ENCODE measurements at places on chromosomes 13 and 19. TPM values are rescaled to one million over a fixed set of nuclear protein-coding genes. Genes with fewer than 3 reads are reported as not detected.

CEACAM7 gene
- not detected for total RNA-seq

DNA sequence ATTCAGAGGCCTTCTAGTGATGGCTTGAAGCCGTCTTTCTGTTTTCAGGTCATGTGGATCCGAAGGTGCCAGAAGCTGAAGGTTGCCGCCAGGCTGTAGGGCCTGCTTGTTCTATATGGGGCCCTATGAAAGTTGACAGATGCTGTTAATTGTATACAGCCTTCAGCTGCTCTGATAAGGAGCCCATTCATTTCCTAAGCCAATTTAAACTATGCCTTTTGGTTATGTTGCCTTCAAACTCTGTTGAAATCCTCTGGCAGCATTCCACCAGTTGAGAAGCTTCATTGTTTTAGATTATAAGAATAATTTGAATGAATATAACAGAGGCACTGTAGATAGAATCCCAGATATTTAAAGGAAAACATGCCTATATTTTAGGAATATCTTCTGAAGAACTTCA lies 34.4 kb downstream of the RAP2A start:
- no peaks in the 10 kb centered on the region for H3K36me3 ChIP-seq
- DNase-seq: no peak
- no peak overlapping the region for H3K27ac ChIP-seq
- no peak overlapping the region for H3K4me3 ChIP-seq

SLC1A6 gene
- not detected for total RNA-seq

SIGLEC8 gene
- total RNA-seq: 0.49 TPM

ACTMAP gene
- 14.4 TPM for total RNA-seq

GRCh38 chr19:15488489-15489226 lies 9.4 kb upstream of the PGLYRP2 start:
- H3K4me3 ChIP-seq: no peak overlapping the region
- no peaks in the 10 kb centered on the region for H3K27me3 ChIP-seq
- DNase-seq: no peak
- H3K36me3 ChIP-seq: no peaks in the 10 kb centered on the region
- H3K4me1 ChIP-seq: no peaks in the 10 kb centered on the region

GRCh38 chr13:110284779-110285484 lies 22.0 kb downstream of the COL4A1 start:
- no peak for DNase-seq
- no peak overlapping the region for H3K27ac ChIP-seq
- no peaks in the 10 kb centered on the region for H3K4me1 ChIP-seq
- peaks cover 7% of the 10 kb centered on the region for H3K27me3 ChIP-seq
- H3K4me3 ChIP-seq: no peak overlapping the region

DNA sequence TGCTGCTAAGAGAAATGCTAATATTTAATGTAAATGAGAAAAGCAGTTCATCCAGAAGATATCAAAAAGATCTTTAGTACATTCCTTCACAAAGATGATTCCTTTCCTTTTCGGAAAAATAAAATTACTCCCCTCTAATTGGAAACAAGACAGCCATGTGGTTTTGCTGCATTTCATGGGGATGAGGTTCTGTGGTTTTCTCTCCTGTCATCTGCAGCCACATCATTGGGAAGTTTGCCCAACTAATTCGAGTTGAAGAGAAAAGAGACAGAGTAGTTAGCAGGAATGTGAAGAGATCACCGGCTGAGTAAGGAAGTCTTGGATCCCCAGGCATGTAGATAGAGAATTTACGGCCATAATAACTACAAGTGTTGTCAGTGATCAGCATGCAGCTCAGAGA lies 122.1 kb downstream of the CYSLTR2 start:
- DNase-seq: no peak
- H3K4me1 ChIP-seq: no peaks in the 10 kb centered on the region
- H3K27me3 ChIP-seq: 0 out of 2 replicates have a peak, but pooled peaks cover 5% of the 10 kb centered on the region
- no peaks in the 10 kb centered on the region for H3K36me3 ChIP-seq

- H3K4me3 ChIP-seq: no peak overlapping the region
- no peak overlapping the region for H3K27ac ChIP-seq
- H3K36me3 ChIP-seq: no peaks in the 10 kb centered on the region
Measured at GRCh38 chr19:13441810-13442512, 64.3 kb downstream of the CACNA1A start.

DNA sequence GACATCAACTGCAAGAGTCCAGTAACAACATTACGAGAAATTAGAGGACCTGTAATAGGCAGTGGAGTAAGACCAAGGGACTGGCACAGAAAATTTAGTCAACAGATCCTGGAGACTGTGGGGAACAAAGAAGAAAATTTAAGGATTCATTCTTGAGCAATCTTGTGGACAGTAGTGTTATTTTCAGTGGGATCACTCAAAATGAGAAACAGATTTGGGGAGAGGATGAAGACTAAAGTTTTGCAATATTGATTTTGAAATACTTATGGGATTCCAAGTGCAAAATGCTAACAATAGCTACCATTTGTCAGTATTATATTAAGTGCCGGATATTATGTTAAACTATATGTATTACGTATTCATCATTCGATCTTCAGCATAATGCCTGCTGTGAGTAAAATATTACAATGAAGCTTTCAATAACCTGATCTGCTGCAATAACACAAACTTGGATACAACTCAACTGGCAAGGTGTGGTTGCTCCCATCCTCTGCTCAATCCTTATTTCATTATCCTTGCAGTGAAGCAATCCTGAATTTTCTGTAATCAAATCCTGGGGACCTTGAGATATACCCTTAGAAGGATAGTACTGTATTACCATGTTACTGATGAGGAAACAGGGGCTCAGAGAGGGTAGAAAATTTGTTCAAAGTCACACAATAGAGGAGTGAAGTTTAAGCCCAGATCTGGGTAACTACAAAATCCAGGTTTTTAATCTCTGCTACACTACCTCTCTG lies 84.2 kb downstream of the SACS start:
- H3K27me3 ChIP-seq: no peaks in the 10 kb centered on the region
- H3K4me1 ChIP-seq: no peaks in the 10 kb centered on the region
- H3K36me3 ChIP-seq: peaks cover 49% of the 10 kb centered on the region
- DNase-seq: no peak

- no peak overlapping the region for H3K4me3 ChIP-seq
- no peak for DNase-seq
- no peak overlapping the region for H3K27ac ChIP-seq
- no peaks in the 10 kb centered on the region for H3K27me3 ChIP-seq
- H3K36me3 ChIP-seq: no peaks in the 10 kb centered on the region
Measured at GRCh38 chr13:109157275-109157674, 527.9 kb downstream of the MYO16 start.

TNPO2 gene
- total RNA-seq: 107 TPM

GRCh38 chr19:13794398-13794756 lies 866 bp upstream of the ZSWIM4 start:
- peak overlapping the region; percentile 61 for H3K4me3 ChIP-seq
- DNase-seq: no peak
- H3K4me1 ChIP-seq: peaks cover 9% of the 10 kb centered on the region
- peak overlapping the region; percentile 58 for H3K27ac ChIP-seq
- H3K36me3 ChIP-seq: no peaks in the 10 kb centered on the region

DNA sequence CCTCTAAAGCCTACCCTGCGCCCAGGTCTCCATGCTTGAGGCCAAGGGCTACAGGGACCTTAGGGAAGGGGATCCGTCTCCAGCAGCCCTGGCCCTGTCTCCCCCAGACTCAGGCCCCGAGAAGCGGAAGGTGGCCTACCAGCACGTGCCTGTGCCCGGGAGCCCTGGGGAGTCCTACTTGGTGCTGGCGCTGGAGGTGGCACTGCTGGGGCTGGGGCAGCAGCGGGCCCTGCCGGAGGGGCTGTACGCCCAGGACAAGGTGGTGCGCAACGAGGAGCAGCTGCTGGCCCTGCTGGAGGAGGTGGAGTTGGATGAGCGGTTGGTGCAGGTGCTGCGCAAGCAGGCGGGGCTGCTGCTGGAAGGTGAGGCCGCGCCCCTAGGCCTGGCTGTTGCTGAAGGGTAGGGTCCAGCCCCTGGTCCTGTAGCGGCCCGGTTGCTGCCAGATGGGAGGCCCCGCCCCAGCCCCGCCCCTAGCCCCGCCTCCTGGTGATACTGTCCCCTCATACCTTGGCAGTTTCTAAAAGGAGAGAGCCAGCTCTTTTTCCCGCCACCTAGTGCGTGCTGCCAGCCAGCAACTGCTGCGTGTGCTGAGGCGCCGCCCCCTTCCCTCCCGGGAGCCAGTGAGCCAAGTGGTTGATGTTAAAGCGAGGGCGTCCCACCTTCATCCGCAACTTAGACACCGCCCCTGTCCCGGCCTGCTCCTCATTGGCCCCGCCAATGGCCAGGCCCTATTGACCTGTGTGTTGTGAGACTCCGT lies 22.6 kb downstream of the ZSWIM4 start:
- peak overlapping the region; percentile 45 for H3K4me3 ChIP-seq
- peaks cover 3% of the 10 kb centered on the region for H3K4me1 ChIP-seq
- peak overlapping the region; percentile 68 for H3K27ac ChIP-seq
- peak; percentile 92 for DNase-seq
- no peaks in the 10 kb centered on the region for H3K27me3 ChIP-seq

APOC4 gene
- total RNA-seq: not detected

DNA sequence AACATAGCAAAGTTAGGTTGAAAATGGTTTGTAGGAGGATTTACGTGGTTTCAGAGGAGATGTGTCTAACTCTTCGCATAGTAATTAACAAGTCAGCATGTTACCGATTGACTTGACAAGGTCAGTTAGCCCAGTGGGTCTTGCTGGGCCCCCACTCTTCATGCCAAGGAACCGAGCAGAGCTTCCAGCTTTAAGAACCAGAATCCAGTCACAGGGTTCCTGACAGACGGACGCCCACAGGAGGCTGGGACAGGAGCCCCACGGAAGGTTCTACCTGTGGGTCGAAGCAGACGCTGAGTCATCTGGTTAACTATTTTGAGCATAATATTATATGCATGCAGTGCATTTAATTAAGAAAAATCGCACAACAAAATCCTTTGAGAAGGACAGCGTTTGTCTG lies 3.5 kb downstream of the TMEM255B start:
- no peak overlapping the region for H3K27ac ChIP-seq
- H3K36me3 ChIP-seq: no peaks in the 10 kb centered on the region
- H3K4me3 ChIP-seq: no peak overlapping the region
- H3K4me1 ChIP-seq: peaks cover 7% of the 10 kb centered on the region
- no peak for DNase-seq

ACER1 gene
- total RNA-seq: not detected

DNA sequence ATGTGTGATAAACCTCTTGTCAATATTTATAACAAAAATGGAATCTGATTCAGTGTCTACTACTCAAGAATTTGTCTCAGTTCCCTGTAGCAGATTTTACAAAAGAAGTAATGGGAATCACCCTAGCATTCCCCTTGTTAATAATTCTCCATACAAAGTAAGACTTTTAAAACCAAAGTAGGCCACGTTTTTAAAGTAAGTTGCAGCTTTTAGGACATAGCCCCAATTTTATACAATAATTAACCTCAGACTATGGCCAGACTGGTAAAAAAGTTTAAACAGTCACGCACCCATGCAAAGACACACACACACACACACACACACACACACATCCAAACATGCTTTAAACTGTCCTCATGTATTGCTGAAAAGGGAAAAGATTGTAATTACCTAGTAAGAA lies 589.9 kb downstream of the PCDH9 start:
- H3K4me3 ChIP-seq: no peak overlapping the region
- no peaks in the 10 kb centered on the region for H3K27me3 ChIP-seq
- H3K4me1 ChIP-seq: no peaks in the 10 kb centered on the region
- no peaks in the 10 kb centered on the region for H3K36me3 ChIP-seq
- DNase-seq: no peak

DNA sequence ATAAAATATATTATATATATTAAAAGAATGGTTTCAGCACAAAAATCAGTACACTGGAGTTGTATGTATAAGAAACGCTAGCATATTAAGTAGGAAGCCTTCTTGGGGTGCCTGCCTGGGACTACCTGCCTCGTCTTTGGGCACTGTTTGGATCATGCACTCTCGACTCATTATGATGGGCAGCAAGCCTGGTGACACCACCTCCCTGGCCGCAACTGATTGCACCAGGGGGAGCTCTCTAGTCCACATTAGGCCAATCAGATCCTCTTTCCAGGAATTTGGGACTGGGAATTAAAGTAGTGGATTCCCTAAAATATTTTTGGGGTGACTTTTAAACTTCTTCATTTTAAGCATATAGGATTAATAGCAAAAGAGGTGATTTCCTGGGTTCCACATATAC lies 56.0 kb upstream of the RGCC start:
- no peak overlapping the region for H3K4me3 ChIP-seq
- no peaks in the 10 kb centered on the region for H3K36me3 ChIP-seq
- H3K27ac ChIP-seq: no peak overlapping the region
- no peaks in the 10 kb centered on the region for H3K27me3 ChIP-seq

DNA sequence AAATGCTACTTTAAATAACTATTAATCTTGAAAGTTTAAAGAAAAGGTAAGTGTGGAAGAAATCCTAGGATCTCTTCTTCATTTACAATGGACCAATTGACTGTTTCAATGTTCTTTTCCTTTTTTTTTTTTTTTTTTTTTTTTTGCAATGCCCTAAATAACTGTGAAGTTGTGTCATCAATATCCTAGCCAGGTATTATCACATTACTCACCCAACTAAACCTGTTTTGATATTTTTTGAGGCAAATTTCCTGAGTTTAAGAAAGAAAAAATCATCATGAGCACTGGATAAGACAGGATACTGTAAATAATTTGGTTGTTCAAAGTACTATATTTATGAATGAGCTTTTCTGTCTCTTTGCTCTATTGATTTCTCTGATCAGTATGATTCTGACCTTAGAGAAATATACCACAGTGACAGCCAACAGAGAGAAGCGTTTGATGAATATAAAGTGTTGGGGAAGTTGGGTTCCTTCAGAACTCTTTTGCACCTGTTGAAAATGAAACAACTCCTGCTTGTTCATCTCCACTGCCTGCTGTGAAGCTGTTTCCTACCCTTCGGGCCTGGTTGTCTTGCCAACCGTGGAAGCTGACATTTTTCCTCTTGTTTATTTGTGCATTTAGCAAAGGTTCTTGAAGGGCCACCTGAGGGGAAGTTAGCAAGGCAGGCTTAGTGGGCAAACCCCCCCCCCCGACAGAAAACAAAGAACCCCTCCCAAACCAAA lies 1220.5 kb upstream of the SLC10A2 start:
- no peak overlapping the region for H3K4me3 ChIP-seq
- no peaks in the 10 kb centered on the region for H3K36me3 ChIP-seq
- no peaks in the 10 kb centered on the region for H3K27me3 ChIP-seq
- DNase-seq: no peak

ZNF296 gene
- 8.8 TPM for total RNA-seq

GRK1 gene
- total RNA-seq: not detected

DNA sequence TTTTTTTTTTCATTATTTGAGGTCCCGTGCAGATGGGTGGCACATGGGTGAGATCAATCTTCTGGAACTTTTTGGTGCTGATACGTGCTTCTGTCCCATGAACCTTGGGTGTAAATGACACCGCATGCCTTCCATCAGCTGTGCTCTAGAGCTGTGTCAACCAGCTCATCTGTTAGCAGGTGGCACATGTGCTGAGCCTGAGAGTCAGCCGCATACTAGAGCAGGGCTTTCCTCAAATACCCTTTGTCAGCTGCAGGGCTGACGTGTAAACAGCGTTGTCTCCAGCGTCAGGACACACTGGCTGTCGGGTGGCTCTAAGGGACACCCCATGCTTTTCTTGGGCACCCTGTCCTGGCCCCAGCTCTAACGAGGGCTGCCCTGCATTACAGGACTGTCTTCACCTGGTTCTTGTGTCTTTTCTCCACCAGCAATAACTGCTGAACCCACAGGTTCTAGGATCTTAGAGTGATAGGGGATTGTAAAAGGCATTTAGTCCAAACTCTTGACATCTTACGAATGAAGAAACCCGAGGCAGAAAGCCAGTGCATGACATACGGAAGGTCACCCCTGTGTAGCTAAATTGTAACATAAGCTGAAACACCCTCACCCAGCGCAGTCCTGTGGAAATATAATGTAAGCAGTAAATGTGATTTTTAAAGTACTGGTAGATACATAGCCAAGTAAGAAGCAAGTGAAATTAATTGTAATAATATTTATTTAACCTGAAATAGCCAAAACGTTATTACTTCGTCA lies 119.5 kb downstream of the LRCH1 start:
- H3K4me1 ChIP-seq: no peaks in the 10 kb centered on the region
- DNase-seq: no peak
- no peak overlapping the region for H3K27ac ChIP-seq
- no peaks in the 10 kb centered on the region for H3K36me3 ChIP-seq
- no peaks in the 10 kb centered on the region for H3K27me3 ChIP-seq

ZNF555 gene
- 5.4 TPM for total RNA-seq

All from K562 (cell line).